ENCODE measurements at places on chromosomes 2 and 18. TPM values are rescaled to one million over a fixed set of nuclear protein-coding genes. Genes with fewer than 3 reads are reported as not detected.

- DNase-seq = no peak
- no peak overlapping the region for H3K4me3 ChIP-seq
- no peak overlapping the region for H3K27ac ChIP-seq
- no peaks in the 10 kb centered on the region for H3K27me3 ChIP-seq
- H3K4me1 ChIP-seq = no peaks in the 10 kb centered on the region
Observed at GRCh38 chr2:169112841-169113240, 43.5 kb downstream of the DHRS9 start.

DNA sequence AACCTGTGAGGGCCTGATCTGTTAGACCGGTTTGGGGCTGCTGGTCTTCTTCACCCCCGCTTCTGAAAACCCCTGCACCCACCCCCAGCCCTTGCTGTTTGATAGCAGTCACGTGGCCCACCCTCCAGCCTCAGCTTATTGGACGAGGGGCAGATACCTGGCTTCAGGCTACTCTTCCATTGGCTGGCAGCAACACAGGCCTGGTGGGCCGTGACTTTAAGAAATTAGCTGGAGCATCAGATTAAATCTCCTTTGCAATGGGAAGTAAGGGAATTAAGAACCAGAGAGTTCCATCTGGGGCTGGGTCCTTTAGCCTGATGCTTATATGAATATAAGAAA is 107.3 kb downstream of the KLHL29 start:
- peaks cover 5% of the 10 kb centered on the region for H3K27me3 ChIP-seq
- no peak for DNase-seq
- no peak overlapping the region for H3K4me3 ChIP-seq
- no peaks in the 10 kb centered on the region for H3K36me3 ChIP-seq
- H3K4me1 ChIP-seq = peaks cover 5% of the 10 kb centered on the region

- H3K27ac ChIP-seq = no peak overlapping the region
- H3K27me3 ChIP-seq = no peaks in the 10 kb centered on the region
- DNase-seq = no peak
- no peaks in the 10 kb centered on the region for H3K36me3 ChIP-seq
Observed at GRCh38 chr2:240931319-240931949, 25.3 kb downstream of the CROCC2 start.

The DTNB gene
- polyA plus RNA-seq = 20.1 TPM

DNA sequence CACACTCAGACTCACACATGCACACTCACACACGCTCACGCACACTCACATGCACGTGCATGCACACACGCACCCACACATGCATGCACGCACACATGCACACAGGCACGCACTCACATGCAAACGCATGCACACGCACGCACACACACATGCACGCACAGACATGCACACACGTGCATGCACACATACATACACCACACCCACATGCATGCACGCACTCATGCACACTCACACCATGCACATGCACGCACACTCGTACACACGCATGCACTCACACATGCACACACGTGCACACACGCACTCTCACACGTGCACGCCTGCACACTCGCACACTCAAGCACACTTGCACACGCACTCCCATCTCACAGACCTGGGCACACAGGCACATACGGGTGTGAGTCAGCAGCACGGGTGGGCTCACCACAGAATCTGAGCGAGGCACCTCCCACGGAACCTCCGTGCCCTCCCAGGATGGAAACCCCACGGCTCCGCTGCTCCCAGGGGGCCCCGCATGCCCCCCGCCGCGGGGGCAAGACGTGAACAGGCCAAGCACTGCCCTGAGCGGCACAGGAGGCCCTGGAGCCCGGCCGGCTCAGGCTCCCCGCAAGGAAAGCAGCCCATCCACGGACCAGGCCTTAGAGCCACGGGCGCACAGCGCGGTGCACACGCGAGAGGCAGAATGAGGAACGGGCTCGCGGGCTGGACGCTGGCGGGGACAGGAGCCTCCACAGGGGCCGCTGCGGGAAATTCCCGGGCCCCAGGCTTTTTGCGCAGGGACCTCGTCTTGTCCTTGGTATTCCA is 8.4 kb upstream of the KCNG2 start:
- no peak overlapping the region for H3K27ac ChIP-seq
- peaks cover 82% of the 10 kb centered on the region for H3K27me3 ChIP-seq
- H3K4me1 ChIP-seq = no peaks in the 10 kb centered on the region

DNA sequence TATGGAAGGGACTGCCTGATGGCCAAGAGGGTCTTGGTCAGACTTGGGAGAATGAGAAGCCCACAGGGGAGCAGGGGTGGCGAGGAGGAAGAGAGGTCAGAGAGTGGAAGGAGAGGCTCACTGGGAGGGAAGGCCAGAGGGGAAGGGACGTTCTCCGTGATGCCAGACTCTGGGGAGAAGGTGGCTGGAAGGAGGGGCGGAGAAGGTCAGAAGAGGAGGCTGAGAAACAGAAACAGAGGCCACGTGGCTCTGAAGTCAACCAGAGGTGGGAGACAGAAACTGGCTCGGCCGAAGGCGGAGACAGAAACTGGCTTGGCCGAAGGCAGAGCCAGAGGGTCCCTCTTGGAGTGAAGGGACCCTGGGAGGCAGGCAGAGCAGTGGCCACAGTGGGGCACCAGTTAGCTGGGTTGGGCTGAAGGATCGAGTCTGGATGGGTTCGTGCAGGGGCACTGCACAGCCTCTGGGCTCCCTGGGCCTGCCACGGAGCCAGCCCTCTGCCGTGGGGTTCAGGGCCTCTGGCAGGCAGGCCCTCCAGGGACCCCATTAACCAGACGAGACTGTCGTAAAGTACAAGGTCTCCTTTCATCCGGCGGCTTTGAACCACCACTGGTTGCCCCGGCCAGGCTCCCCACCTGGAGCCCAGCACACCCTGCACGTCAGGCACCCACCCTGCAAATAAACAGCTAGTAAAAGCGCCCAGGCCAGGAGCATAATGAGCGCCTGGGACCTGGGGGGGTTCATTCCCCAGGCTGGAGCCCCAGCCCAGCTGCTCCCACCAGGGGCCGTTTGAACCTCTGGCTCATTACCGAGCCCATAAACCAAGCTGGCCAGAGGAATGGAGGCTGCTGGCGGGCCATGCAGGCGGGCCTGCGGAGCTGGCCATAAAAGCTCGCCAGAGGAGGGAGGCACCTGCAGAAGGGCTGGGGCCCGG is 218.8 kb downstream of the DYSF start:
- no peak for DNase-seq
- no peaks in the 10 kb centered on the region for H3K36me3 ChIP-seq
- no peaks in the 10 kb centered on the region for H3K4me1 ChIP-seq
- no peak overlapping the region for H3K27ac ChIP-seq
- H3K27me3 ChIP-seq = no peaks in the 10 kb centered on the region
